Omental fat pad (tissue), 4 donors: ENCODE measurements at places on chromosomes 11 and 22.

GRCh38 chr11:116913000-116913399 is 75.6 kb upstream of the APOA1 start:
- no peak for DNase-seq

DNA sequence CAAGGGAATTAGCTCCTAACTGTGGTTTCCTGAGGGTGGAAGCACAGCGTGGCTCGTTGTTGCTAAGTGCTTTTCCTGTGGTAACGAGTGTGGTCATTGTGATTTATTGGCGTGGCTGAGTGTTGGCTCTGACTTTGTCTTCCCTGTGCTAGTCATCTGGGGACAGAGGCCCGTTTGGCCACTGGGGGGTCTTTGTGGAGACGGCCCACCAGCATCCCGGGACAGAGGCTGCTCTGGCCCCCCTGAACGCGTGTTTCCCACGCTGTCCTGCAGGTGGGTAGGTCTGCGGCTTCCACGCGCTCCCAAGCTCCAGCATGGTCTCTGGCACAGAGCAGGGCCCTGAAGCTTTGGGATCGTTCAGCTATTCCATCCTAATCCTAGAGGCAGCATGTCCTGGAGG is 1040.0 kb downstream of the TBC1D22A start:
- DNase-seq: no peak

DNA sequence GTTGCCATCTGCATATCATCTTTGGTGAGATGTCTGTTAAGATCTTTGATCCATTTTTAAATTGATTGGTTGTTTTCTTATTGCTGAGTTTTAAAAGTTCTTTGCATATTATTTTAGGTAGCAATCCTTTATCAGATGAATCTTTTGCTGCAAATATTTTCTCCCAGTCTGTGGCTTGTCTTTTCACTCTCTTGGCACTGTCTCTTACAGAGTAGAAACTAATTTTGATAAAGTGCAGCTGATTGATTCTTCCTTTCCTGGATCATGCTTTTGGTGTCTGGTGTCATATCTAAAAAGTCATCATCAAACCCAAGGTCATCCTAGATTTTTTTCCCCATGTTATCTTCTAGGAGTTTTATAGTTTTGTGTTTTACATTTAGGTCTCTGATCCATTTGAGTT is 112.6 kb downstream of the NAT10 start:
- DNase-seq: no peak

DNA sequence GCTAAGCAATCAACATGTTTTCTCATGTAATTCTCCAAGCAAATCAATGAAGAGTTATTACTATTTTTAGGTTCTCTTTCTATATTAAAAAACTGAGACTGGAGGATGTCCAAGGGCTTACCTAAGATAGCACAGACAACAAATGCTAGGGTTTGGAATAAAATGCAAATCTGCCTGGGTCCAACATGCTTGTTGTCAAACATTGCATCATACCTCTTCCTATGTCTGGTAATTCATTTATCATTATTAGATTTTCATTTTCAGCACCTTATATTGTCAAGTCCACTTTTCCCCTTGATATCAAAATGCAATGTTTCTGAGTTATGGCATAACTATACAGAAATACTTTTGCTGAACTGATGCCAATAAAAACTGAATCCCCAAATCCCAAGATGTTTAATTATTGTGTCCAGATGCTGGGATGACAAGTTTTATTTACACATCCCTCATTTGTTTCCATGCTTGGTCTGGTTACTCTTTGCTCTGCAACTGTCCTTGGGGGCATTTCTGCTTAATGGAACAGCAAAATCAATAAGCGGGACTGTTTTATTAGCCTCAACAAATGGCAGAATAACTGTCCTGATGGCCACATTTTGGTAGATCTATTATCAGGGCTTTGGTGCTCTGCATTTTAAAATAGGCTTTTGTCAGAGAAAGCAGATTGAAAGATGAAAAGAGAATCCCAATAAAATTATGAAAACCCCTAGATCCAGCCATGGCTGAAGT is 86.0 kb downstream of the C11orf87 start:
- no peak for DNase-seq

GRCh38 chr11:2138068-2138430 is 1.1 kb downstream of the IGF2 start:
- no peak for DNase-seq
